ENCODE measurements at places on chromosomes 7 and 10.

- no peak for DNase-seq
Observed at GRCh38 chr7:120990468-120991118, 2.1 kb downstream of the CPED1 start.

DNA sequence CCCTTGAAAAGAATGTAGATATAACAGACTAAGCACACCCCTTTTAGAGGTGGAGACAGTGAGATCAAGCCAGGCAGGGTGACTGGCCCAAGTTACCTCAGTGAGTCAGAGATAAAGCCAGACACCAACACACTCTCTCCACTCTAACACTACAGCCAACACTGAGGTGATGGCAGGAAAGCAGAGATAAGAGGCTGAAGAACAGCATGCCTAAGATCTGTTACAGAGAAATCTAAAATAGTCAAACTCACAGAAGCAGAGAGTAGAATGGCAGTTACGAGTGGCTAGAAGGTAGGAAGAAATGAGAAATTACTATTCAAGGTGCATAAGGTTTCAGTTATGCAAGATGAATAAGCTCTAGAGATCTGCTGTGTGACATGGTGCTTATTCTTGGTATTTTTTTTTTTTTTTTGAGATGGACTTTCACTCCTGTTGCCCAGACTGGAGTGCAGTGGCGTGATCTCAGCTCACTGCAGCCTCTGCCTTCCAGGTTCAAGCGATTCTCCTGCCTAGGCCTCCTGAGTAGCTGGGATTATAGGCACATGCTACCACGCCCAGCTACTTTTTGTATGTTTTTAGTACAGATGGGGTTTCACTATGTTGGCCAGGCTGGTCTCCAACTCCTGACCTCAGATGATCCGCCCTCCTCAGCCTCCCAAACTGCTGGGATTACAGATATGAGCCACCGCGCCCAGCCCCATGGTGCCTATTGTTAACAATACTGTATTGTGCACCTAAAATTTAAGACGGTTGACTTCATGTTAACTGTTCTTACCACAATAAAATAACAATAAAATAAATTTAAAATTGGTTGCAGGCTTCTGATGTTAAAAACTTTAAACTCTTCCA is 28.7 kb downstream of the ICA1 start:
- no peak for DNase-seq

- peak; percentile 89 for DNase-seq
Observed at GRCh38 chr7:29254591-29254990, 60.0 kb downstream of the CHN2 start.

- DNase-seq, result no peak
Observed at GRCh38 chr10:94423627-94424026, 21.3 kb downstream of the TBC1D12 start.

- DNase-seq, result no peak
Observed at GRCh38 chr10:88731296-88731695, 25.2 kb downstream of the LIPK start.

DNA sequence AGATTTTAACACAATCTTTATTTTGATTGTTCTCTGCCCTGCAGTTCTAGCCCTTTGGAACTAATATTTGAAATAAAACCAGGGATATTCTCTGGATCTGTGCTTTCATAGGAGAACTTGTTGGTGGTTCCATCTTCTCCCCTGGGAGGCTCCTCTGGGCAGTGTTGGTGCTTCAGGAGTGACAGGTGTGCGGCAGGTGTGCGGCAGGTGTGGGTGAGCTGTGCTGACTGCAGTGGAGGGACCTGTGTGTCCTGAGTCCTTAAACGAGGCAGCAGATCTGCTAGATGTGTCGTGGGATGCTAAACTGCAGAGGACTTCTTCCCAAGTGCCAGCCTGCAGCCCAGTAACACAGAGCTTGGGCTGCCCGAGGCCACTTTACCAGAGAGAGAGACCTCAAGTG is 98.4 kb downstream of the LYZL1 start:
- DNase-seq, result no peak

DNA sequence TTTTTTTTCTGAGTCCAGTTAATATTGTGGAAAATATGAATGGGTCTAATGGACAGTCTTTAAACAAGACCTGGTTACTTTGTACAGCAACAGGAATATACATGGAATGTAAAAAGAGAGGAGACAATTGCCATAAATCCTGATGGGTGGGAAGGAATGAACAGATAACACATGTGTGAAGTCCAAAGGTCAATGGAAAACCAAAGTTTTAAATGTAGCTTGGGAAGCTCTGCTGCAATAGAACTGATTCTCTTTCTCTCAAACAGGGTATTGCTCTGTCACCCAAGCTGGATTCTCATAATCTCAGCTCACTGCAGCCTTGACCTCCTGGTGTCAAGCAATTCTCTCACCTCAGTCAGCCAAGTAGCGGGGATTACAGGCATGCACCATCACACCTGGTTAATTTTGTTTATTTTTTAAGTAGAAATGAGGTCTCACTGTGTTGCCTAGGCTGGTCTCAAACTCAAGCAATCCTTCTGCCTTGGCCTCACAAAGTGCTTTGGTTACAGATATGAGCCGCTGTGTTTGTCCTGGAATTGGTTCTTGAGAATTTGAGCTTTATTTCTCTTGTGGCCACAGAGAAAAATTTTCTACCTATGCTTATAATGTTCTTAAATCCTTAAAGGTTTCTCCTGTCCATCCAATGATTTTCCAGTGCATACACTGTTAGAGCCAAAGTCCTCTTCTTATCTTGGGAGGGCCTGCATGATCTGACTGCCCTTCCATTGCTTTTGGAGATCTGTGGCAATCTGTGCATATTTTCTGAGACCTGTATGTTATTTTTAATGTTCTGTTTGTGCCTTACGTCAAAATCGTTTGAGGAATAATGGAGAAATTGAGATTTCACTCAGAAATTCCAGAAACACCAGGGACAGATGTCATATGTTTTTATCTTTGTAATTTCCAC is 30.7 kb upstream of the ZNF92 start:
- no peak for DNase-seq

- no peak for DNase-seq
Observed at GRCh38 chr10:131749767-131750142, 151.1 kb upstream of the PPP2R2D start.

GRCh38 chr10:29866356-29866755 is 193.0 kb downstream of the JCAD start:
- no peak for DNase-seq

GRCh38 chr7:142745745-142746144 is 3.5 kb upstream of the PRSS1 start:
- DNase-seq, result no peak

DNA sequence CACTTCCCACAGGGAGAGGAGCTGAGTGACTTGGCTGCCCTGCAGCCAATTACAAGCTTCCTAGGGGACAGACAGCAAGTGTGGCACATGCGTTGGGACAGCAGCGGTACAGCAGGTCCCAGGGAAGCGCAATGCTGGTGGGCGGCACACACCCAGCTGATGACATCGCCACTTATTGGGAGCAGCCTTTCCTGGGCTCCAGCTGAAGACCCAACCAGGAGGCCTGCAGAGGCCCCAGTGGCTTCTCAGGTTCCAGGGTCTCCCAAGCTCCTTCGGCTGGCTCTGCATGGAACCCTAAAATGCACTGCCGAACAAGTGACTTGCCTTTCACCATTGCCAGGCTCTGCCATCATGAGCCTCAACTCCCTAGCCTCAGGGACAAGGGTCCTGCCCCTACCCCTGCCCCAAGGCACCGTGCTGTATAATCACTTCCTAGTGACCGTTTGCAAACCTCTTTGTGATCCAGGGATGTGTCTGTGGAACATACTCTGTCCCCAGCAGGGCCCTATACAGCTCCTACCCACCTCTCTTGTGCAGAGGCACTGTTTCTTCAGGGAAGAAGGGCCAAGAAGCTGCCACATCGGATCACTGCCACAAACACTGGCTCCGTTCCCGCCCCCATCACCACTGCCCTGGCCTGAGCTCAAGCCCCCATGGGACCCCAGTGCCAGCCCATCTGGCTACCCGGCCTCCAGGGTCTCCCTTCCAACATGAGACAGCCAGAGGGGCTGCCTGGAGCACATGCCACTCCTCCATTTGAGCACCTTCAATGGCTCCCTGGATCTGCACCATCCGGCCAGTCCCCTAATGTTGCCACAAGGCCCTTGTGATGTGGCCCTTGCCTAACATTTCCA is 19.3 kb upstream of the SLIT1 start:
- DNase-seq, result no peak

GRCh38 chr10:78247821-78248220 is 214.2 kb downstream of the RPS24 start:
- no peak for DNase-seq

- DNase-seq, result no peak
Observed at GRCh38 chr10:24993237-24993958, 22.6 kb downstream of the ENKUR start.

- no peak for DNase-seq
Observed at GRCh38 chr10:18409599-18410397, 241.6 kb downstream of the NSUN6 start.

DNA sequence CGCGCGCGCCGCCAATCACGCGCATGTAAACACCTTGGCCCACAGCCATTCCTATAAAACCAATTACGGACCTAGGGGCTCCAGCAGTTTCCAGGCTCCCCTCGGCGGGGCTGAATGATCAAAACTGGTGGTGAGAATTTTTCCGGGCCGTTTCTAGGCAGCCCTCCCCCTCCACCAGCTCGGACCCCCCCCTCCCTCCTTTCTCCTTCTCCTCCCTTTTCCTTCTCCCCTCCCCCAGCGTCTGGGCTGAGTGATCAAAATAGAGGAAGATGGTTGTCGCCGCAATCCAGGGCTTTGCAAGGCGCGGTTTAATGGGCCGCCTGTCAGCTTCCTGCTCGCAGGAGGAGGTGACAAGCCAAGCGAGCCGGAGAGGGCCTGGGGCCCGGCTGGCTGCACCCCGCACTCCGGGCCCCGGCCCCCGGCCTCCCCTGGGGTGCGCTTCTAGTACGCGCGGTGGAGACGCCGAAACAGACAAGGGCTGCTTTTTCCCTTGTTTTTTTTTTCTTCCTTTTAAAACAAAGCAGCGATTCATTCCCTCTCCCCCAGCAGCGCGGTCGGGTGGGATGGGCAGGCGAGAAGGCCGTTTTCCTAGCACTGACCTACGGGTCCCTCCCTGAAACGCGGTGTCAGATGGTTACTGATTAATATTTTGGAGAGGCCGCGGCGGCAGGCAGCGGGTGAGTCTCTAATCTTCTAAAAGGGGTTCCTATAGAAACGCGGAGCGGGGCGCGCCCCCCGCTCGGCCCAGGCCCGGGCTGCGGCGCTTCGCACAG is 528 bp upstream of the TNRC18 start:
- DNase-seq, result peak; percentile 99

- DNase-seq, result peak; percentile 57
Observed at GRCh38 chr7:77989981-77990566, 191.5 kb downstream of the PHTF2 start.

DNA sequence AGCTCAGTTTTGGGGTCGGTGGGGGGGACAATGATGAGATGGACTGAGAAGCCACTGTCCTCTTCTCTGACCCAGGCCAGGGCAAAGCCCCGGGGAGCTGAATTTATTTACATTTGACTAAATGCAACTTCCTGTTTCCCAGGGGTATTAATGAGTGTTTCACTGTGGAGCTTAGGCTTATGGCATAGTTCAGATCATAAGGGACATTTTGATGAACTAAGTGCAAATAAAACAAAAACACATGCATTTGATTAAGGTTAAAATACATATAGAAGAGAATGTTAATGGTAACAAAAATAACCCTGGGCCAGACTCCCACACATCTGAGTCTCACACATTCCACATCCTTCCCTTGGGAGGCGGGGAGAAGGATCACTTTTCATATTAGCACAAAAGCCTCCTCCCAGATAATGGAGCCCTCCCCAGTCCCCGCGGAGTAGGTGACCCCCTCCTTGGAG is 320.6 kb downstream of the FRMD4A start:
- peak; percentile 56 for DNase-seq

DNA sequence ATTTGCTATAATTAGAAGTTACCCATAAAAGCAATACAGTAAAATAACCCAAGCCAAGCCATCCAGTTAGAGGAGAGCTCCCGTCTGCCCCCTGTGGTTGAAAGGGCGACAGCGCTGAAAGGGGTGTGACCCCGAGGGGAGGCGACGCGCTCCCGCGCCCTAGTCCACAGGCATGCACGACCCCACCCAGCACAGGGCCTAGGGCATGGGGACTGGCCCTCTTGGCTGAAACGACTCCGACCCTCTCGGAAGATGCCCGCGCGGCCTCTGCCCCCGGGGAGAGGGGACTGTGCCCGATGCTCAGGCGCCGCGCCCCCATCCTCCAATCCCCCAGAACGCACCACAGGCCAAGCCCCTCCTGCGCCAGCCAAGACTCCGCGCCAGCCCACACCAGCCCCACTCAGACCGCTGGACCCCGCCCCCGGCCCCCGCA is 64.0 kb downstream of the CSGALNACT2 start:
- peak; percentile 62 for DNase-seq

DNA sequence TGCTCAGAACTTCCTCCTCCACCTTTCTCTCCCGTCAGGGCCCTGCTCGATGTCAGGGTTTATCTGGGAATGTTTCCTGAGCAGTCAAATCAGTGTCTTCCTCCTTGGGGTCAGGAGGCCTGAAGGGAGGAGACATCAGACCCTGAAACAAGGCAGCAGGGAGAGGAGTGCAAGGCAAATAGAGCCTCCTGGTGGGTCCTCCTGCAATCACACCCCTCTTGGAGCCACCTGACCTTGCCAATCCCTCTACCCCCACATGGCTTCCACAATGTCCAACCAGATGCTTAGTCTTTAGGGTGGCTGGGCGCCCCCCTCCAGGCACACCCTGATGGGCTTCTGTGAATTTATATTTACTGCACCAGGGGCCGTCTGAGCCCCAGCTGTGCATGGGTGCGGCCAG is 12.2 kb downstream of the GPR26 start:
- peak; percentile 3 for DNase-seq

DNA sequence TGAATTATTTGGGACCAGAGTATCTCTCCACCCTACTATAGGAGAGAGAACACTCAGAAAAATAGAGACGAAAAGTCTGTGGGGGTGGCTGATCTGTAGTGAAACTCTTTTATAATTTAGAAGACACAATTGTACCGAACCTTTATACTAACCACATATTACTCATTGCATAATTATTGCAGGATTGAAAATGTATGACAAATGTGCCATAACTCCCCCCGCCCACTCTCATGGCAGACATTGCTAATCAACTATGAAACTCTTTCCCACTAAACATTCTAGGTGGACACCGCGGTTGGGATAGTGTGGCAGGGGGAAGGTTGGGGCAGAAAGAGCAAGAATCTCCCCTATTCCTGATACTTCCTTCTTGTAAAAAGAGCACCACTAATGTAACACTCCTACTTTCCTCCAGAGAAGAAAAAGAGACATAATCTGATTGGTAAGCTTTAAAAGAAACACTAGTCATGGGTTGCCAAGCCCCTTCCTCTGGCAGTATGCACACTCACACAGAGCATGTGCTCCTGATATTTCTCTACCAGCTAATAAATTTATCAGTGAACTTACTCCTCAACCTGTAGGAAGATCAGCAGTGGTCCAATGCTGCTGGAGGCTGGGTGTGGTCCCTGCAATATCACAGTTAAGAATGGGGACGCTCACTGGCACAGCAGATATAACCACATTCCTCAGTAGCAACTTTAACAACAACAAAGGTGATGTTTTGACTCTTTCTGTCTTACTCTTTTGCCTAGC is 18.7 kb upstream of the ARID5B start:
- DNase-seq, result no peak

Measured in SK-MEL-5 (cell line).